SW480 (cell line): ENCODE measurements at places on chromosomes 16 and 17.
A peak's percentile ranks its signal among the peaks of the same experiment; 100 is the strongest.

GRCh38 chr16:4976079-4976478 lies 17.9 kb downstream of the SEC14L5 start:
- DNase-seq = no peak

DNA sequence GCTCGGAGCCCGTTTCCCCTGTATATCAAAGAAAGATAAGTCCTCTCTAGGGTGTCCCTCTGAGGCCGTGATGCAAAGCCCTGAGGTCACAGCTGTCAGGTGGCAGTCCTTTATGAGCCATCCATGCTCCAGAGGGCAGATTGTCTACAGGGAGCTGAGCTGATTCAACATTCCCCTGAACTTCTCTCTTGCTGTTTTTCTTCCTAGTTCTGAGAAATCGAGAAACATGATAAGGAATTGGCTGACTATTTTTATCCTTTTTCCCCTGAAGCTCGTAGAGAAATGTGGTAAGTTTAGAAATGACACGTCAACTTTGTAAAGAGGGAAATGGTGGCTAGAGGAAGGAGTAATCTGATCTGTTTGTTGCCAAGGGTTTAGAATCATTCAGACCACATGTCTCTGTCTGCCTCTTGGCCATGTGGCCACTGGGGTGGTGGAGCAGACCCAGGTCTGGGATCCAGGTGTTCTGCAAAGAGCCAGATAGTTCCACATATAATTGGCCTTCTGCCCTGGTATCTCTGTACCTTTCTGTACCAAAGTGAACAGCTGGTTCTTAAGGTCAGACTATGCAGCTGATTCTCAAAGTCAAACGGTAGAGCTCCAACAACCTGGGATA lies 3.5 kb downstream of the CTNS start:
- no peak for DNase-seq

- no peak for DNase-seq
Observed at GRCh38 chr17:79438546-79439334, 172.1 kb downstream of the RBFOX3 start.

DNA sequence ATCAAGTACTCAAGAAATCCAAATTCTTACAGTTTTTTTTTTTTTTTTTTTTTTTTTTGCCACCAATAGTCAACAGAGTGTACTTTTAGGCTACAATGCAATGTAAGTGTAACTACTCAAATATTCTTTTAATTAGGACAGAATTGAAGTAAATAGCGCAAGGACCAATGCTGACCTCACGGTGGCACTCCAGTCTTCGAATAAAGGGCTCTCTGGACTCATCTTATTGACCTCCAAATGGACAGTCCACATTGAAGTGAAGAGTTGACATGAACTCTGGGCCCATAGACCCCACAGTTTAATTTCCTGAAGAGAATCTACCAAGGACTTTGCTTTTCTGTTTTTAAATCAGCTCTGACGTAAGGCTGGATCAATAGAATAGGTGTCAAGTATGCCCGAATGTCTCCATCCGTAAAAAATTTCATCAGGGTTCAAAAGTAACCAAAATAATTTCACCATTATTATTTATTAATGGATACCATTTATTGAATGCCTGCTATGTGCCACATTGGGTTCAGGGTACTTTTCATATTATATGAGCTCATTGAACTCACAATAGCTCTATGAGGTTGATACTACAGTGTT lies 7.3 kb upstream of the DDX52 start:
- peak; percentile 69 for DNase-seq

DNA sequence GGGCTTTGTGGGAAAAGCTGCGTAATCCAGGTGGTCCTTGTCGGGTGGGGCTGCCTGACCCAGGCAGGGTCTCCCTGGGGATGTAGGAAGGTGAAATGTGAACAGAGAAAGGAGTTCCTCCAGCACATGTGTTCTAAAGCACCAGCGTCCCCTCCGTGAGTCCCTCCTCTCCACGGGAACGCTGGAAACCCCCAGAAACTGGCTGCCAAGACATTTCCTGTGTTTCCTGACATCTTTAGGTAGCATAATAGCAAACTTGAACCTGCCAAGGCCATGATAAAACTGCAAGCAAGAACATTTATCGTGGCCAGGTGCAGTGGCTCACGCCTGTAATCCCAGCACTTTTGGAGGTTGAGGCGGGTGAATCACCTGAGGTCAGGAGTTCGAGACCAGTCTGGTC lies 12.6 kb upstream of the PYDC1 start:
- DNase-seq = no peak

DNA sequence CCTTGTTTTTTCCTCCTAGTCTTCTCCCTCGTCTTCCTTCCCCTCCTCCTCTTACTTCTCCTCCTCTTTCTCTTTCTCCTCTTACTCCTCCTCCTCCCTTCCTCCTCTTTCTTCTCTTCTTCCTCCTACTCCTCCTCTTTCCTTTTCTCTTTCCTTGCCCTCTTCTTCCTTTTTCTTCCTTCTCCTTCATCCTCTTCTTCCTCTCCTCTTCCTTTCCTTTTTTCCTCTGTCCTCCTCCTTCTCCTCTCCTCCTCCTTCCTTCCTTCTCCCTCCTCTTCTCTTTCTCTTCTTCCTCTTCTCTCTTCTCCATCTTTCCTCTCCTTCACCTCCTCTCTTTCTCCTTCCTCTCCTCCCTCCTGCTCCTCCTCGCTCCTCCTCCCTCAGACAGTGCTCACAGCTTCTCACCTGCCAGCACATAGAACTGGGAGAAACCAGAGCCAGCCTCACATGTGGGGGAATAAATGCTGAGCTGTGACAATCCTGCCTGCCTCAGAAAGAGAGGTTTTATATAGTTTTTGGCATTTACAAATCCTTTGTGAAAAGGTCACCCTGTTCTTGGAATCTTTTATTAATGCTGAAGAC lies 84.3 kb upstream of the NLRP1 start:
- DNase-seq = no peak

GRCh38 chr16:71794018-71794417 lies 14.6 kb downstream of the AP1G1 start:
- no peak for DNase-seq

- no peak for DNase-seq
Observed at GRCh38 chr16:72829846-72830775, 217.8 kb downstream of the ZFHX3 start.

DNA sequence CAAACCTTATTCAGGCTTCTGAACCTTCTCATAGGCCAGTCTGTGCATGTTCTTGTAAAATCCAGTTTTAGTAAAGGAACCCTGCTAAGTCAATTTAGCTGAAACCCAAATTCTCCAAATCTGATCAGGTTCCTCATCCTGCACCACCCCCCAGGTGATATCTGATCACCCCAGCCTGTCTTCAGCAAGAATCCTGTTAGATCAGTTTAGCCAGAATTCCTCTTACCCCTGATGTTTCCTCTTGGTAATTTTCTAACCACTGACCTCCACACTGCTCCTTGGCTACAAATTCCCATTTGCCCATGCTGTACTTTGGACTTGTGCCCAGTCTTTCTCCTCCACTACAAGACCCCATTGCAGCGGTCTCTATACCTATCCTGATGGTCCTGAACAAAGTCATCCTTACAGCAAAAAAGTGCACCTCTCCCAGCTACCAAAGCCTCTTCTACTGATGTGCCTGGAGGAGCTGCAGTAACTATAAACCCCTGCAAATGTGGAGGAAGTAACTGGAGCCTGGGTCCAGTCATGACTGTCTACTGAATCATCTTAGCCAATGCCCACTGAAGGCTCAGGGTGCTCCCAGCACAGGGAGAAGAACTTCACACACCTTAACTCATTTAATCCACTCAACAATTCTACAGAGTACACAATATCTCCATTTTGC lies 23.8 kb downstream of the TEX14 start:
- DNase-seq = no peak

- no peak for DNase-seq
Observed at GRCh38 chr17:3532106-3532858, 25.3 kb downstream of the TRPV3 start.
